ENCODE measurements at places on chromosomes 2 and 18.
A peak's percentile ranks its signal among the peaks of the same experiment; 100 is the strongest.

DNA sequence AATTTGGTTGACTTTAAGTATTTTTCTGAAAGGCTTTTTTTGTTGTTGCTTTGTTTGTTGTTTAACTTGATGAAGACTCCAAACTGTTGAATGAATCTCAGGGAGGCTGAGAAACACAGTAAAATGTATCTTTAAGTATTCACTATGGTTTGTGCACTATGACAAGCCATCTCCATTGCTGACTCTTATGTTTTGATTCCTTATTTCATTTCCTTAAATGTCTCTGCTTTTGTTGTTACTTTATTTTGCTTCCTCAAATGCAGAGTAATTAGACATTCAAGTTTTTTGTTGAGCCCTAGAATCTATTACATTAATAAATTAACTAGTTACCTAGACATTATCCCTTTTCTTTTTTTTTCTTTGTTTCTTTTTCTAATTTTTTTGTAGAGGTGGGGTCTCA, 46.3 kb upstream of the SLC39A10 start:
- no peak for DNase-seq

DNA sequence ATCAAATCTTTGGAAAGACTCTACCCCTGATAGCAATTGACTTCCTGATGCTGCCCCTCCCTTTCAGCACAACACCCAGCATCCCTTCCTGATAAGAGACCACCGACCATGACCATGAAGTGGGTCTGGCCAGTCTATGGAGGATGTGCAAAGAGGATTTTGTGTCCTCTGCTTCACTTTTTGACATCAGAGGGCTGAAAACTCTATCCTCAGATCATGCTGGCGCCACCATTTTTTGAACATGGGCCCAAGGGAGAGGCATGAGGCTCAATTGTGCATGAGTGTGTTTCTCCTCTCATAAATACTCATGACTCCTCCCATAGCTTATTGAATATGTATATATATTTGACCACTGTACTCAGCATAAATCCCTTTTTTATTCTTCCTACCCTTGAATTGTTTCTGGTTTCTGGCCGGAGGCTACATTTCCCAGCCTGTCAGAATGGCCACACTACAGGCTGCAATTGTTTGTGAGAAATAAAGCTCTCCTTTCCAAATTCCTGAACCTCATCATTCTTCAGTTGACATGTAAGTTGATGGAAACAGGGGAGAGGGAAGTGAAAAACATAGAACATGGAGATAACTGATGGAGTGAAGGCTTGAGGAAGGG, 314.1 kb downstream of the MYCN start:
- DNase-seq: no peak

GRCh38 chr2:29193111-29193510, 77.9 kb downstream of the CLIP4 start:
- DNase-seq: no peak

DNA sequence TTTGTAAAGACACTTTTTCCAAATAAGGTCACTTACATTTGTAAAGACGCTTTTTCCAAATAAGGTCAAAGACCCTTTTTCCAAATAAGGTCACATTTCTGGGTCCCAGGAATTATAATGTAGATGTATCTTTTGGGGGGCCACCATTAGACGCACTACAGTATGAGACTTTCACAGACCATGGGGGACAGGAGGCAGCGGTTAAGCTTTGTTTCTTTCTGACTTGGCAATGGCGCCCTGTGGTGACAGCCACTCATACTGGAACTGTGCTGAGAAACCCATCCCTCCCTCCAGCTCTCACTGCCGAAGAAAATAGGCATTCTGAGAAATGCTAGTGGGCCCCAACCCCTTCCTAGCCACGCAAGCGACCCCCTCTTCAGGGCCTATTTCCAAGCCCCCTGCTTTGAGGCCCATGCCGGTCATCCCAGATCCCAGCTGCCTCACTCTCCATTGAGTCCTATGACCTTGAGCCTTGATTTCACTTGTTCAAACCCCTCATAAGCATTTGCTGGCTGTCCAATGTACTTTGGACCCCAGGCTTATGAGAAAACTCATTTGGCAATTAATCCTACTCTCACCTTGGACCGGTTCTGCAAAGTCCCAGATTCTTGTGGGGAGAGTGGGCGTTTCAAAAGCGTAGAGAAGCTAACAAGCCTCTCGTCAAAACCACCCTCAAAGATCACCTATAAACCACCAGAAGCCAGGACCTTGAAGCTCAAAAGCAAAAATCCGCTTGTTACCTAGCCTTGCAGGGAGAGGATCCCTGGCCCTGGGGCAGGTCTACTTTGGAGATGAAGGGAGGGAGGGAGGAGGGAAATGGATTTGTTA, 11.3 kb upstream of the SPATA3 start:
- no peak for DNase-seq

DNA sequence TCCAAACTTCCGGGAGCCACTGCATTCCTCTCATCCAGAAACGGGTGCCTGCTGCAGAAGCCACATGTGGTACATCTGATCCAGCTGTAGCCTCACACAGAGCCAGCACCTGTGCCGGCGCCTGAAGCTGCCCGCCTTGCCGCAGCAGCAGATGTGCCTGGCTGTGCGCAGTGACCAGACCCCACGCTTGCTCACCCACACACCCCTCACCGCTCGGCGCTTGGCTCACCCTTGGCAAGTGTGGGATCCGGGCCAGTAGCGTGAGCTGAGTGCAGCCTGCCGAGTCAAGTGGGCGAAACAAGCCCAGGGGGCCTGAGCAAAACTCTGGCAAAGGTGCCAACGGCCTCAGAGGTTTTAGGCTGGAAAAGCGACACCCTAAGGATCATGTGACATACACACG, 220.1 kb upstream of the TMEFF2 start:
- no peak for DNase-seq

DNA sequence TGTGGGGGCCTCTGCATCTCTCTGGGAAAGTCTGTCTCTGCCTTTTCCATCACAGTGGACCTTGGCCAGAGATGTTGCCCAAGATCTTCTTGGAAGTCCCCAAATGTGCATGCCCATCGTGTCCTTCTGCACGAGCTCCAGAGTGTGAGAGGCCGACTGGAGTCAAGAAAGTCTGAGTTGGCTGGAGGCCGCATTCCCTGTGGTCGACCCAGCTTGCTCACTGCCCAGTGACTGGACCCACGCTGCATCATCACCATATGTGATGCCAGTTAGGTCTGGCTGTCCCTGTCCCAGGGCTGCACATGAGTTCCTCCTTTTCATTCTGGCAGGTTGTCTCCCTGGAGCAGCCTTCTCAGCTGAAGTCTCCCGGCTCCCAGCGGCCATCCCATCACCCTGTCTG, 93.8 kb downstream of the ARL4C start:
- DNase-seq: no peak

- no peak for DNase-seq
Observed at GRCh38 chr2:97997784-97998392, 2.1 kb upstream of the TMEM131 start.

- DNase-seq: no peak
Observed at GRCh38 chr18:41905786-41906527, 49.1 kb upstream of the PIK3C3 start.

- no peak for DNase-seq
Observed at GRCh38 chr2:60555783-60556139, 2.3 kb upstream of the BCL11A start.

GRCh38 chr2:68789603-68790002, 55.0 kb downstream of the ARHGAP25 start:
- DNase-seq: no peak

DNA sequence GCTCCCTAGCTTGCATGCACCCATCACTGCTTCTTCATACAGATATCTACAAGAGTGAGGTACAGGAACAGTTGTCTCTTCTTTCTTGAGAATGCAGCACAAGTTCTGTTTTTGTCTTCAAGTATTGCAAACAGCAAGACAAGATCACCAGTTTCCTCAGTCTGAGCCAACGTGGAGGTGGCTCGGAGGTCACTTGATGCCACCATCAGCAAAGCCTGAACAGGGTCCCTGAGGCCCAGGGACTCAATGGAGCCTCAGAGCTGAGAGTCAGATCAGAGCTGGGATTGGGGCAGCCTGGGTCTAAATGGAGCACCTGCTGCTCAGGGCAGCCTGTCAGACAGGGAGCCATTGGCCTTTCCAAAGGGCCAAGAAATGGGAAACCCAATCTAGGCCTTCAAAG, 290.7 kb upstream of the ID2 start:
- no peak for DNase-seq

DNA sequence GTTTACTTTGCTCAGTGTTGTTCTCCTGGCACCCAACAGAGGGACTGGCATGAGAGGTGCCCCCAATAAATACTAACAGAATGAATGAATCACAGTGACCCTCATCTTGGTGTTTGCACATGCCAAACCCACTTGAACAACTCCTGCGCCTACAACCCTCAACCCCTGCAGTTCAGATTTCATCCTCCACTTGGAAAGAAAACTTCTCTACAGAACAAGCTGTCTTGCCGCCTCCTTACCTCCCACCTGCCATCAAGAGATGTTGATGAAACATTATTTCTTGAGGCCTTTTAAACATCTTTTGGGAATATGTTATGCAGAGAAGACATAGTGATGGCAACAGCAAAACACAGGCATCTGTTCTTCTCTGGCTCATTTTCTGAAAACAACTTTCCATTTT, 216.0 kb upstream of the SH3BP4 start:
- no peak for DNase-seq

- DNase-seq: peak; percentile 22
Observed at GRCh38 chr2:23037596-23037995, 347.4 kb upstream of the KLHL29 start.

GRCh38 chr2:58959996-58960395, 718.9 kb upstream of the FANCL start:
- no peak for DNase-seq

DNA sequence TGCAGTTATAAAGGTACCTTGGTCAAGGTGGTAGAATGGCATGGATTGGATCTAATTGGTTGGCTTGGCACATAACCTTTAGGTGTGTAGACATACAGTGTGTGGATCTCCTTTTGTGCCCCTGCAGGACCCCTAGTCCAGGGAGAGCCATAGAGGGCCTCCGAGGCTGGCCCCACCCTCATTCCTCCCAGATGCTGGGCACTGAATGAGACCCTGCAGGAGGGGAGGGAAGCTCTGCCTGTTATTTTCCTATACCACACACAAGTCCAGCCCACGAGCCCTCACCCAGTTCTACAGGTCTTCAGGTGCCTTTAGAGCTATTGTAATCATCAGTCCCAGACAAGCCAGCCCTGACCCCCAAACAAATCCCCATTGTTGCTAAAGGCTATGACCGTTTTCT, 58.9 kb downstream of the KCNF1 start:
- no peak for DNase-seq

- DNase-seq: peak; percentile 9
Observed at GRCh38 chr2:95049961-95050360, 24.5 kb downstream of the MAL start.

DNA sequence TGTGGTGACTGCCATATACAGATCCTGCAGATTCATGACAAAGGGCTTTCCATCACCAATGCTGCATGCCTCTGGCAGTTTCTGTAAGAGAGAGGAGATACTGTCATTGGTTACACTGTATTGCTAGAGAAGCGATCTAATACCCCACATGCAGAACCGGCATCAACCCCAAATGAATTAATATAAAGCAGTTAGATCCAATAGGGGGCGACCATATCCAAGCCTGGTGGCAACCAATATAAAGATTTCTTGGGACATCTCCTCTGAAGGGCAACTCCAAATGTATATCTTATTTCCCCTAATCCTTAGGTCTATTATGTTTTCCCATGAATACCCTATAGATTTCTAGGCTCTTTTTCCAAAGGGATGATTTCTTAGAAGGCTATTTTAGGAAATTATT, 17.4 kb upstream of the IHH start:
- no peak for DNase-seq
